ENCODE measurements at places on chromosomes 3 and 15.

- no peak for DNase-seq
Observed at GRCh38 chr3:128470134-128470899, 3.6 kb upstream of the DNAJB8 start.

DNA sequence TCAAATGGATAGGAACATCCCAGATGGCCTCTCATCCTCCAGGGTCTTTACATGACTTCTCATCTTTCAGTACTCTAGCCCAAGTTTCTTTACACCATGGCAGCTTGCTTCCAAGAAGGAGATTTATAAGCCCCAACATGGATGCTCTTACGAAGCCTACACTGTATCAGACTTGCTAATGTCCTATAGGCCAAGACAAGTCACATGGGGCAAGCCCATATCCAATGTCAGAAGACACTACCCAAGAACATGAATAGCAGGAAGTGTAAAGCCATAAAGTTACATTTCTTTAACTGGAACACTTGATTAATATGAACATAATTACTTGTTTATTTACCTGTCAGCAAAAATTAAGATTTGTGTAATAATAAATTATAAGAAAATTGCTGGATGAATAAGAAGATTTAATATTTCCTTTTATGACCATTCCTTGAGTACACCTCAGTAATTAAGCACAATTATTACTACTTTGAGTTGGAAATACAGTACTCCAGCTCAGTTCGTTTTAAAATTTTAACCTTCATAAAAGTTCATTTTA lies 5.1 kb downstream of the SPESP1 start:
- no peak for DNase-seq

DNA sequence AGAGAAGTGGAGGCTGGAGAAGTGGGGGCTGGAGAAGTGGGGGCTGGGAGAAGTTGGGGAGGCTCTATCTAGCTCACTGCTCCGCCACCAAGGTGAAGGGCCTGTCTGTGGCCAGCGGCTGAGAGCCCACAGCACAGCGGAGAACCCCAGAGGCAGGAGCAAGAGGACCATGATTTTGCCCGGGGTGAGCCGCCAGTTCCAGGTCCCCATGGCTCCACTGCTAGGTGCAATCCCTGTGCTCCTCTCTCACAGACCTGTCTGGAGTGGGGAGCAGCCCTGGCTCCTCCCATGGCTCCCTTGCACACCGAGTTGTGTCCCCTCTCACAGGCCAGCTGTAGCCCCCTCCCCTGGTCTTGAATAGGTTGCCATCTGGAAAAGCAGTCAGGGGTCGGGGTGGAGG lies 4.7 kb upstream of the NRROS start:
- no peak for DNase-seq

DNA sequence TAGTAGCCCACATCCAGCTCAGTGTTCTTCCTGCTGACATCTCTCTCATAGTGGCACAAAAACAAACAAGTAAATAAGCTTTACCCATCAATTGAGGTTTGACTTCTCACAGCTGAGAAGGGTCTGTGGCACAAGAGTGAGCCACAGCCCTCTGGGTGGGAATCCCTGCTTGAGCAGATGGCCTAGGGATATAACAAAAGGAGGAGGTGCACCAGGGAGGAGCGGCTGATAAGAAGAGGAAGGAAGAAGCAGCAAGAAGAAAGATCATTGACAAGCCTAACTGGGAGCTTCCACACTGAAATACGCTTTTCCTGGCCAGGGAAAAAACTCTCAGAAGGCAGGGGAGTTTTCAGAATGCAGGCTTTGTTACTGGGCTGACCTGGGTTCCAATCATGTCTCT lies 279.8 kb downstream of the UACA start:
- DNase-seq, result no peak

Measured in esophagus squamous epithelium (tissue), 5 donors.